ENCODE measurements at places on chromosomes 2 and 18.

- DNase-seq: no peak
Measured at GRCh38 chr2:120239488-120240287, 13.0 kb upstream of the RALB start.

GRCh38 chr2:12584338-12584737 lies 132.4 kb upstream of the TRIB2 start:
- no peak for DNase-seq

- no peak for DNase-seq
Measured at GRCh38 chr2:59912042-59912441, 641.4 kb downstream of the BCL11A start.

DNA sequence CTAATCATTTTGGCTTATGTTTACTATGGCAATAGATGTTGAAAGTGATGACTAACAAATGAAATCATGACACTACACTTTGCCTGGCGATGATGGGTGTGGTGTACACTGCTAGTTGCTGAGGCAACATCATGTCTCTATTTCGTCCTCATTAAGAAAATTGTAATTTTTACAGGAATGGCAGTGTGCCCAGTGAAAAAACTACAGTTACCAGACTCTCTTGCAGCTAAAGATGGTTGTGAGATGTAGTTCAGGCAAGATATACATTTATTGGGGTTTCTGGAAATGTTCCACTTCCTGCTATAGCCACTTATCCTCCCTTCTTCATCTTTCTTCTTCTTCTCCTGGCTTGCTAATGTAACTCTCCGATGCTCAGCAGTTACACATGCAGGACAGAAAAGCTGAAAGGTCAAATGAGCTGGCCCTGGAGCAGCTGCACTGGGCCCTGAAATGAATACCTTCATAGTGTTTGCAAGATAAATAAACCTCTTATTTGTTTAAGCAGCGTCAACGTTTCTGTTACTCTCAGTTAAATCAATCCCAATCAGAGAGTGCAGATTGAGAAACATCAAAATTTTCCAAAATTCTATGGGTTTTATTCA lies 46.0 kb downstream of the SOCS6 start:
- no peak for DNase-seq

DNA sequence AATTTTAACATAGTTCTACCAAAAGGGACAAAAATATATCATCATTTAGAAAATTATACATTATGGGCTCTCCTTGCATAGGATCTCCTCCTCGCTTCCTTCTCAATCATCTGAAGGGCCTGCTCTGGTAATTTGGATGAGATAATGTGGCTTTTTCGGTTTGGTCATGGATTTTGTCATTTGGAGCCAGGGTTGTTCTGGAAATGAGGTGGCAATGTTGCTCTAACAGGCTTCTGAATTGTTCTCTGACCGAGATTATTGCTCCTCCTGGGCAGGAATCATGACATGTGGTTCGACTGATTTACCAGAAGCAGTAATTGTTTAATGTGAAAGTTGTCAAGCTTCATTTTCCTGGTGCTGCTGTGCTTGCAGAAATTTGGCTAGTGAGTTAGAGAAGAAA lies 194.7 kb upstream of the ERBB4 start:
- DNase-seq: no peak

GRCh38 chr2:190023860-190024259 lies 38.7 kb downstream of the MSTN start:
- DNase-seq: no peak

DNA sequence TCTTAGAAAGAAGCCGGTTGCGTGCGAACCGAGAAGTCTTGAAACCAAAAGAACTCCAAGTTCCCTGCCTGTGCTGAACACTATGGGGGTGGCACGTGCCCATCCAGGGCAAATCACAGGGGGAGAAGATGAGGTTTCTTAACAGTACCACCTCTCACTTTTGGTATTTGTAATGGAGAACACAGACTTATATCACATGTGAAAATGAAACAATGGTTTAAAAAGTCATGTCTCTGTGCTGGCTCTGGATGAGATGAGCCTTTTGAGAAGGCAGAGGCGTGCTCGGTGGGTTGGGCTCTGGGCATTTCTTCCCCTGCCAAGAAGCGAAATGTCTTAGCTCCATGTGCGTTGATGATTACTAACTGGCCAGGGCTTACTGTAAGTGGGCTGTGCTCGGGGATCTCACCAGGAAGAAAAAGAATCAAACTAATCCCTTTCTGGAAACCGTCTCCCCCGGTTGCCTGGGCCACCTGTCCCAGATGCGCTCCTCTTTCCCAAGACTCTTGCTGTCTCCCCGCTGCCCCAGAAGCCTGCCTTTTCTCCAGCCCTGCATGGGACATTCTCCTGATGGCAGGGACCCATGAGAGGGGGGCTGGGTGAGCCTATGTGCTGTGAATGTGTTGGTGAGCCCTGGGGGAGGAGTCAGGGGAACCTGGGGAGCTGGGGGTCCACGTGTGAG lies 252.9 kb downstream of the PRKCE start:
- DNase-seq: no peak

DNA sequence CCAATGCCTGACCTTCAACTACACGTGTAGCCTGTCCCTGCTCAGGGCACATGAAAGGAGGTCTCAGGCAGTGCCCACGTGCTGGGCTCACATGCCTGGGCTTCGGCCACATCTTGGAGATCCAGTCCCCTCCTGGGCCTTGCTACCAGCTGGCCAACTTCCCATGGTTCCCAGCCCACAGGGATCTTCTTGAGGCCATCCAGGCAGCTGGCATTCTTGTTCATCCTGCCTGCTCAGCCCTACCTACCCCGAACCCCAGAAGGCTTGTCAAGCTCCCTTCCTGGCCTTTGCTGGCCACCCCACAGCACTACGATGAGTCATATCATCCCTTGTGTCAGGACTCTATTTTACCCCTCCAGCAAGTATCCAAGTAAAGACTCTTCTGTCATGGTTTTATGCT lies 97.1 kb downstream of the ZBTB7C start:
- no peak for DNase-seq

DNA sequence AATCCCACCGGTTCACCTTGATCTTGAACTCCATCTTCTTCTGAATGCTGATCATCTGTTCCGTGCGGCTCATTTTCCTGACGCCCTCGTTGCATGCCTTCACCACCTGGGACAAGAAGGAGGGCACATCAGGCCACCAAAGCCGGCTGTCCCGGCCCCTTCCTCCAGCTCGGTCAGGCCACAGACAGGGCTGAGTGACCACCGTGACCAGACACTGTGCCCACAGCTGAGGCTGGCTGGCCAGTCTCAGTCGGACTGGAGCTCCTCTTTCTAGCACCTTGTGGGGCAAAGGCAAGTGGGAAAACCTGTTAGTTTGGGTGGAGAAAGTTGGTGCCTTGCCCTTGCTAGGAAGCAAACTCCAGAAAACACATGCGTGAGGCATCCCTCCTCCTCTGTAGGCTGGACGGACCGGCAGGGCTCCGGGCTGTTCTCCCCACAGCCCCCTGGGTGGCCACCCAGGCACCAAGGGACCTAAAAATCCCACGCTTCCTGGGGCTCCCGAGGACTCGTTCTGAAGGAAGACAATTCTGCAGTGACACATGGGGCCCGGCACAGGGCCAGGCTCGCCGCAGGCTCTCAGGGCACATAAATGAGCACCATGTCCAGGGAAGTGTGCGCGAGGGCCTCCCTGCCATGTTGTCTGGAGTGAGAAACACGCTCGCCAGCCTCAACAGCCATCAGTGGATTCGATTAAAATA lies 15.3 kb downstream of the SNORC start:
- DNase-seq: no peak

GRCh38 chr18:23703057-23703986 lies 14.1 kb downstream of the LAMA3 start:
- no peak for DNase-seq

DNA sequence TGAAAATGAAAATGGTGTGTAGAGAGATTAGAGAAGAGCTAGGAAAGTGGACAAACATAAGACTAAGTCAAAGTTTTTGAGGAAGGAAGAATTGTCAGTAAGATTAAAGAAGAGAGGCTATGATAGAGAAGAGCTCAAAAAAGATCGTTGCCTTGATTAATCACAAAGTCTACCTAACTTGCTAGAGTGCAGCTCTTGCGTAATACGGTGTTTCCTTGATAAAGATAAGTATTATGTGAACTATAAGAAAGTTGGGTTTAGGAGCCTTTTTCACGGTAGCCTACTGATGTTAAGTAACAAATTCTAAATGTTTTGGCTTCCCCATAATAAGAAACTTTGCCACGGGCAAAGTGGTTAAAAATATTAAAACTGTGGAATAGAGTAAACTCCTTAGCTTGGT lies 226.4 kb upstream of the NRXN1 start:
- DNase-seq: no peak

Data from amygdala (tissue), 56 donors.